AG10803 (cell line): ENCODE measurements at places on chromosomes 3 and 15.

GRCh38 chr3:107264888-107265287 lies 112.4 kb upstream of the CCDC54 start:
- DNase-seq, result no peak

GRCh38 chr3:99656624-99657023 lies 18.2 kb downstream of the COL8A1 start:
- DNase-seq, result peak; percentile 50

DNA sequence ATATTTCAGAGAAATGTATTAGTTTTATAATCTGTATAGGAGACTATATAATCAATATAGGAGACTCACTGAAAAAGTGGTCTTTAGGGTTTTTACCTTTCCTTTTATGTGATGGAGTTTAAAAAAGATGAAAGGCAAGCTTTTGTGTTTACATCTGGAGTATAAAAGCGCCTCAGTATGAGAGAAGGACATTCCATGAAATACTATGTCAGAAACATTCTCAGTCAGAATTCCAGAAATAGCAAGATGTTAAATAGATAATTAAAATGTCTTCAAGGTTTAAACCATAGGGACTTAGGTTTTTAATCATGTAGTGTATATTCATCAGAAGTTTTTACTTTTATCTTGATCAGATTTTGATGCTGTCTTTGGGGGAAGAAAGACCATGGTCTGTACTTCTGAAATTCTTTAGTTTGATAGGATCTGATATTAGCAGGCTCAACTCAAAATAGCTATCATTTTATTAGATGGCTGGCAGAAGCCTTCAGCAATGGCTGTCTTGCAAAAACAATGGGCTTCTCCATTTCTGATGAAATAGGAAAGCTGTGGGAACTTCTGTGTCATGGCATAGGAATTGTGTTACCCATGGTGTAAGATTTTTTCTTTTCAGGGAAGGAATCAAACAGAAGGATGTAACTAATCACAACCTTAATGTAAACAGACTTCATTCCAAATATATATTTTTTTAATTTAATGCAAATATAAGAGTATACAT lies 209.6 kb upstream of the PLSCR5 start:
- peak; percentile 83 for DNase-seq

DNA sequence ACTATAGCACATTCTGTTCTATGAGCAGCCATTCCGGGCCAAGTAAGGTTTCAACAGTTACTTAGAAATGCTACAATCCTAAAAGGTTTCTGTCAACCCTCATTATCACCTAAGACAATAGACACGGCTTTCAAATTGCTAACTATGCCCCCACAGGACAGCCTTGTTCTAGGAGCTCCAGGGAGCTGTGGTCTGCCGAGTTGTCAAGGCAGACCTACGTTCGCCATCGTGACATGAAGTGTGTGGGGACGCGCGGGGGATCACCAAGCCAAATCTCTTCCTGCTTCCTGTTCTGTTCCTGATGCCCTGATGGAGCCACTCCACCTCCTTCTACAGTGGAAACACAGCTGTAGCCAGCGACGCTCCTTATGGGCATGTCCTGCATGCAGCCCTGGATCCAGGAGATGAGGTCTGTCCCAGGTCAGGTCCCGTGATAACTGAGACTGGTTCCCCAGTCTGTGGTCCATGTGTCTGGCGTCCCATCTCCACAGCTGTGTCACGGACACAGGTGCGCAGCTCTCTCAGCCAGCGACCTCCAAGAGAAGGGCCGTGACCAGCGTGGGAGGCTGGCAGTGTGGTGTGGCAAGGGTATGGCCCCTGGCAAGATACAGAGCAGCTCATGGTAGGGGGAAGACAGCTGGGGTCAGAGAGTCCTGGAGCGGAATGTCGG lies 82.8 kb downstream of the PCSK6 start:
- DNase-seq, result no peak

DNA sequence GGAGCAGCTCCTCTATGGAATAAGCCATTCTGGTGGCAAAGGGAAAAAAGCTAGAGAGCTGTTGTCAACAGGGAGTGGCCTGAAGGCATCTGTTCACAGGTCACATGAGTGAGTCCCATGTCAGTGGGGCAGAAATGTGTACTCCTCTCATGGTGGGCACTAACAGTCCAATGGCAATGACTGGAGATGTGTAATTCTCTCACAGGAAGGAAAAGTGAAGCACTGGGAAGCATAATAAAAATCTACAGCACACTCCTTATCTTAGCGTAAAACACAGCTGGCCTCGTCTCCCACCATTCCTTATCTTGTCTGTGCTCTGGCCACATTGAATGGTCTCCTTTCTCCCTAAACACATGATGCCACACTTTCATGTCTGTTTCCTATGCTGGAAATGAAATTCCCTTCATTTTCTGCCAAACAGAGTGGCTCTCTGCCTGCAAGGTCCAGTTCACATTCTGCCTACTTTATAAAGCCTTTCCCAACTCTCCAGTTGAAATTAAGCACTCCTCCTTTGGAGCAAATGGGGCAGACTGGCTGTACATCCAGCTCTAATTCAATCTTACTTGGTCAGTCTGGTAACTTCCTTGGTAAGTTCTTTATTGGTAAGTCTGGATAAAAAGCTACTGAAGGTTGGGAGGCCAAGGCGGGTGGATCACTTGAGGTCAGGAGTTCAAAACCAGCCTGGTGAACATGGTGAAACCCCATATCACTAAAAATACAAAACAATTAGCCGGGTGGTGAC lies 139.8 kb downstream of the RPL22L1 start:
- no peak for DNase-seq

DNA sequence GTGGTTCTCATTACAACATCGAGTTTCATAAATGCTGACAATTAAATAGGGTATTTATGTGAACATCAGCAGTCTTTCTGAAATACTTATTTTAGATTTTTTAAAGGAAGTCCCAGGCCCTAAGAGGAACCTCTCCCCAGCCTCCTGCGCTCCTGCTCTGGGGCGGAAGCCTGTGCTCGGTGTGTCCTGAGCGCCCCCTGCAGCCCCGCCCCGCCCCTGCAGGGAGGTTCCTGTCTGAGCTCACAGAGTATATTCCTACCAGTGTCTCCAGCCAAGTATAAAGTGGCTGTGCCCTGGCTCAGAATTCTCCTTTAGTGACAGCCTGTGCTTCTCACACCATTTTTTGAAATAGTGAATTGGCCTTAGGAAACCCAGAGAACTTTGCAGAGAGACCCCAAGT lies 567.9 kb downstream of the GOLGA6L6 start:
- DNase-seq, result no peak

- DNase-seq, result no peak
These were observed 135.6 kb downstream of the SOX2 start for GRCh38 chr3:181847276-181847675.

DNA sequence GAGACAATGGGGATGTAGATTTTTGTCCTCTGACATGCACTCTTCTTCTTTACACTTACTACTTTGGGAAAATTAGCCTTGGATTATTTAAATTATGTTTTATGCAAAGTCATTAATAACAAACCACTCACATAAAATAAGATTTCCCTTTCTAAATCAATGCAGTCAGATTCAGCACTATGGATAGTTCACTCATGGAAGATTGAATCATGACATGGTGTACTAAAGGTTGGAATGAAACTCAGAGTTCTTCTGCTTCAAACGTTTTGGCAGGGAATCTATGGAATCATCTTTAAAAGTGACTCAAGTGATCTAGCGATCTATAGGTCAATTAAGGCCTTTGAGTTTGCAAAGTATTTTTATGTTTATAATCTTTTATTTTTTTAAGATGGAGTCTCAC lies 154.3 kb downstream of the KCNMB2 start:
- no peak for DNase-seq

GRCh38 chr3:188053710-188054380 lies 100.1 kb upstream of the LPP start:
- DNase-seq, result no peak

- DNase-seq, result peak; percentile 56
These were observed 4.7 kb upstream of the FAM240A start for GRCh38 chr3:46607603-46608028.

GRCh38 chr3:190169243-190169642 lies 48.5 kb upstream of the P3H2 start:
- DNase-seq, result no peak

GRCh38 chr15:89776274-89777072 lies at the start of gene MESP2:
MESP2 (plus strand) TSS chr15:89776332; CDS start chr15:89776358, 26 bp downstream.
- peak; percentile 76 for DNase-seq

GRCh38 chr3:100067589-100067988 lies 46.7 kb downstream of the FILIP1L start:
- DNase-seq, result no peak

GRCh38 chr3:331881-332280 lies 135.3 kb downstream of the CHL1 start:
- no peak for DNase-seq

DNA sequence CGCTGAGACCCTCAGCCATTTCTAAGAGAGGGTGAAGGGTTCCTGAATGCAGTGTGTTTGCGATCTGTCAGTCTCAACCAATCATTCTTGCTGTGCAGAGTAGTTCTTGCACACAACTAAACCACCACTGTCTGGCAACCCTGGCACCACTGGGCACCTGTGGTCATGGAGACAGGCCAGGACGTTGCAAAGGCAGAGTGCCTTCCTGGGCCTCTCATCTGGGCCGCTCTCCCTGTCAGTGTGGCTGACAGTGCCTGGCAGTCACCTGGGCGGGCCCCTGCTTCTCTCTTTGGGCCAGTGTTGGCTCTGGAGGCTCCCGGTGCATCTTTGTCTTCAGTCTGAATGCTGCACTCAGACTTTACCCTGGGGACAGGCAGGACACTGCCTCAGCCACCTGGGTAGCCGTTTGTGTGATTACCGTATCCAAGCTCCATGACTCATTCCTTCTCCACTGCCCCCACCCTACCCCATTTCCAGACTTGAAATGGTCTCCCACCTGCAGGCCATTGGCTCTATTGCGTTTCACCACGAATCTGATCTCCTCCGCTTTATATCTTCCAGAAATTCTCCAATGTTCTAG lies 104.6 kb upstream of the KLF13 start:
- DNase-seq, result no peak

- DNase-seq, result no peak
These were observed 64.8 kb downstream of the RBMS3 start for GRCh38 chr3:29345516-29346300.

GRCh38 chr3:51441282-51442030 lies 50.4 kb downstream of the RBM15B start:
- no peak for DNase-seq
